ENCODE measurements at places on chromosomes 4 and X.
A peak's percentile ranks its signal among the peaks of the same experiment; 100 is the strongest.

GRCh38 chrX:139200793-139201192 lies 329.7 kb upstream of the F9 start:
- DNase-seq: no peak

DNA sequence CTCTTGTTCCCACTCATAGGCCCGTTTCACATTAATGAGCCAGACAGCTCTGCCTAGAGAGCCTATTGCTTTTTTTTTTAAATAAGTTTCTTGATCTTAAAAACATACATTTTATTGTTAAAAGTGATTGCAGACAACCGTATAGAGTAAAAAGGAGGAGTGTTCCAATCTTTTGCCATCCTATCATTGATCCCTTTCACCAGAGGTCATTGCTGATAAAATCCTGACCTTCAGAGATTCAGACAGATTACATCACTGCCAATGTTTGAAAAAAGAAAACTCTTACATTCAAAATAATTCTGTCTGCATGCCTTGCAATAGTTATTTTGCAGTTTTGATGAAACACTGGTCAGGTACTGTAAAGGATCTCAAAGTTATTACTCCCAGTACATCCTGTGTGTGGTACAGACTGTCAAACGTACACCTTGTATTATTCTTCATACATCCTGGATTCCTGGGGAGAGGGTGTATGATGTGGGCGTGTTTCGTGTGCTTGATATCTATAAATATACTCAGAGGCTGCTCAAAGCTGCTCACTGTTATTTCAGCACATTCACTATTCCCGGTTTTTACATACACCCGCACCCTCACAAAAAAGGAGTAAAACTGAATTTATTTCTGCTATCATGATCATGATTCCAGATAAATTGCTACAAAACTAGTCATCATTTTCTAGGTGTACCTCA lies 15.4 kb upstream of the KLHL2 start:
- DNase-seq: no peak

DNA sequence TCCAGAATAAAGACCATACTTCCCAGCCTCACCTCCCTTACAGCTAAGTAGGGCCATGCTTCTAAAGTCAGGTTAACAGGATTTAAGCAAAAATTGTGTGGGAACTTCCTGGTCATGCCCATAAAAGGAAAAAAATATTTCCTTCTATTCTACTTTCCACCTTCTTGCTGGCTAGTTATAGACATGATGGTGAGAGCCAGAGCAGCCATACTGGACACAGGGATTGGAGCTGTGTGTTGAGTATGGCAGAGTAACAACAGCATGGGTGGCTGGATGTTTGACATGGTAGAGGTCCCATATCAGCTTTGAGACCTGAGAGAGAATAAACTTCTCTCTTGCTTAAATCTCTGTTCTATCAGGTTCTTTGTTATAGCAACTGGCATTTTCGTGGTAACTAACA lies 15.1 kb upstream of the CBR4 start:
- DNase-seq: no peak

DNA sequence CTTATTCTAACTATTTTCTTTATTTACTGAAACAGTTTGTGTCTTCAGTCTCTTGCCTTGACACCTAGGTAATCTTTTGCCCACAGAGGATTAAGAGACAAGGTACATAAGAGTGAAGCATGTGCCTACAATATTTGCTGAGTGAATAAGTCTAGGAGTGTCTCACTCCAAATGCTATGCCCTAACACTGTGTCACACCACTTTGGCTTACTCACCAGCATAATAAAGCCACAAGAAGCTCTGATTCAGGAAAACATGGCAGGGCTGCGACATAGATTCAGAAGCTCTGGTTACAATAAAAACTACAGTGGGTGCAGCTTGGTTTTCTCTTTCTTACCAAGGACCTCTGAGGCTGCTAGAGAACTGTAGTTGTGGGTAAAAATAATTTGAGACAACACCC lies 127.1 kb downstream of the RBM46 start:
- no peak for DNase-seq

DNA sequence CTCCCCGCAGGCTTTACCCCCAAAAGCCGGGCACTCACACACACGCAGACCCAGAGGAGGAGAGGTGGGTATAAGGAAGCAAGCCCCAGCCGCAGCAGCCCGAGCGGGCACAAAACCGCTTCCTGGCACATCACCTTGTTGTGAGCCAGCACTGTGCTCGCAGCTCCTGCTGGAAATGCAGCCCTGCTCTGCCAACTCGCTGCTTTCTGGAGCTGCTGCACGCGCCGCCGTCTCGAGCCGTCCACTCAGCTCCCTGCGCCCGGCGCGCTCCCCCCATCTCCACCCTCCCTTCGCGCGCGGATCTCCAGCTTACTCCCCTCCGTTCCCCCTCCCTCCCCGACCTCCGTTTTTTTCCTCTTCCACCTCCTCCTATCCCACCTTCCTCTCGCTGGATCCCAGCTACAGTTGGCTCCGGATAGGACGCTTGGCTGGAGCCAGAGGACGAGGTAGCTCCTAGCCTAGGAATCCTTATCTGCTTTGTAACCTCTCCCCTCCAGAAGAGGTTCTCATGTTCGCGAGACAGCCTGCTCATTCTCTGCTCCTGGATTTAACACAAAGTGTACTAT lies at the start of gene SPOCK3:
SPOCK3 (minus strand) TSS at position 179 of the 566 bp plus-strand sequence.
- DNase-seq: peak; percentile 71

- no peak for DNase-seq
Observed at GRCh38 chrX:94401426-94401825, 727.4 kb downstream of the FAM133A start.

- DNase-seq: no peak
Observed at GRCh38 chr4:1804638-1805492, 11.8 kb downstream of the FGFR3 start.

GRCh38 chr4:169934794-169935429 lies 91.3 kb downstream of the MFAP3L start:
- DNase-seq: no peak

- no peak for DNase-seq
Observed at GRCh38 chrX:114970806-114971205, 46.6 kb downstream of the IL13RA2 start.

Measured in mesothelial cell of epicardium (in vitro differentiated cells).